T47D (cell line): ENCODE measurements at places on chromosomes 13 and 19.

DNA sequence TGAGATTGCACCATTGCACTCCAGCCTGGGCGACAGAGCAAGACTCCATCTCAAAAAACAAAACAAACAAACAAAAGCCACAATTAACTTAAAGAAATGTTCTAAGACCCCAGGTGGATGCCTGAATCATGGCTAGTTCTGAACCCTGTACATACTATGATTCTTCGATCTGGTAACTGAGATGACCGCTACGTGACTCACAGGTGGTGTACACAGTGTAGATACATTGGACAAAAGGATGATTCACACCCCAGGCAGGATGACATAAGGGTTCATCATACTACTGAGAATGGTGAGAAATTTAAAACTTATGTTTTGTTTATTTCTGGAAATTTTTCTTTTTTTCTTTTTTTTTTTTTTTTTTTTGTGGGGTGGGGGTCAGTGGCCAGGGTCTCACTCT, 6.5 kb downstream of the ZNF426 start:
- DNase-seq, result no peak

DNA sequence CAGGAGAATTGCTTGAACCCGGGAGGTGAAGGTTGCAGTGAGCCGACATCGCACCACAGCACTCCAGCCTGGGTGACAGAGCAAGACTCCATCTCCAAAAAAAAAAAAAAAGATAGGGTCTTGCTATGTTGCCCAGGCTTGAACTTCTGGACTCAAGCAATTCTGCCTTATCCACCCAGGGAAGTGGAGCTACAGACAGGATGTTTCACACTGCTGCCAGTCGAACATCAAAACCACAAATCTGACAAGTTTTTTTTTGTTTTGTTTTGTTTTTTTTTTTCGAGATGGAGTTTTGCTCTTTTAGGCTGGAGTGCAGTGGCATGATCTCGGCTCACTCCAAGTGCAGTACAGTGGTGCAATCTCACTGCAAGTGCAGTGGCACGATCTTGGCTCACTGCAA, 10.8 kb downstream of the XPO4 start:
- DNase-seq, result no peak

- DNase-seq, result no peak
Observed at GRCh38 chr13:85976242-85976641, 177.0 kb upstream of the SLITRK6 start.

- DNase-seq, result peak; percentile 36
Observed at GRCh38 chr19:51318687-51319648, 7.5 kb downstream of the IGLON5 start.

DNA sequence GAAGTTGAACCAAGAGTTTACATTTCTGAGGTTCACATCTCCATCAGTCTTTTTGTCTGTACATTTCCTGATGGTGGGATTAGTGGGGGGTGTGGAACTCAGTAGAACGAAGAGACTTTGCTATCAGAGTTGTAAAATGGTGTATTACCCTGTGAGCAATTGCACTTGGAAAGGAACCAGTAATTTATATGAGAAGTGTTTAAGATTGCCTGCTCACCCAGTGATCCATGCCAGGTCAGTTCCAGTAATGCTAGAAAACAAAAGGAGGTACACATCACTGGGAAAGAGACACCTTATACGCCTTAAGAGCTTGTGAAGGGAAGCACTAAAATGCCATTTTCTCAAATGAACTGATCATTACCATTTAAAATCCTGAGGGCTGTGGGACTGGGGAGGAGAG, 7.5 kb upstream of the DACH1 start:
- DNase-seq, result no peak

DNA sequence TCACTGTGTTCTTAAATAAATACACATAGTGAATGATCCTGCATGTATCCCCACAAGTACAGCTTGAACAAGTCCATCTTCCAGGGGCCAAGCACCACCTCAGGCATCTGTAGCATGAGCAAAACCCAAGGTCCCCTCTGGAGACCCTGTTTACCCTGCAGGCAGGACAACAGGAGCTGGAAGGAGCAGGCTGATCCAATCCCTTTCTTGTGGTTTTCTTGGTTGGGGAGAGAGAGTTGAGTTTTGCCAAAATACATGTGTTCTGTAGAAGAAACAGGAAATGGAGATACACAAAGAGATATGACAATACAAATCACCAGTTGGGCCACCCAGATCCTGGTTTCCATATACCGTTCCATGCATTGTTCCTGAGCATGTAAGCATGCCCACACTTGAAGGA, 92.8 kb downstream of the SHISA2 start:
- DNase-seq, result no peak

DNA sequence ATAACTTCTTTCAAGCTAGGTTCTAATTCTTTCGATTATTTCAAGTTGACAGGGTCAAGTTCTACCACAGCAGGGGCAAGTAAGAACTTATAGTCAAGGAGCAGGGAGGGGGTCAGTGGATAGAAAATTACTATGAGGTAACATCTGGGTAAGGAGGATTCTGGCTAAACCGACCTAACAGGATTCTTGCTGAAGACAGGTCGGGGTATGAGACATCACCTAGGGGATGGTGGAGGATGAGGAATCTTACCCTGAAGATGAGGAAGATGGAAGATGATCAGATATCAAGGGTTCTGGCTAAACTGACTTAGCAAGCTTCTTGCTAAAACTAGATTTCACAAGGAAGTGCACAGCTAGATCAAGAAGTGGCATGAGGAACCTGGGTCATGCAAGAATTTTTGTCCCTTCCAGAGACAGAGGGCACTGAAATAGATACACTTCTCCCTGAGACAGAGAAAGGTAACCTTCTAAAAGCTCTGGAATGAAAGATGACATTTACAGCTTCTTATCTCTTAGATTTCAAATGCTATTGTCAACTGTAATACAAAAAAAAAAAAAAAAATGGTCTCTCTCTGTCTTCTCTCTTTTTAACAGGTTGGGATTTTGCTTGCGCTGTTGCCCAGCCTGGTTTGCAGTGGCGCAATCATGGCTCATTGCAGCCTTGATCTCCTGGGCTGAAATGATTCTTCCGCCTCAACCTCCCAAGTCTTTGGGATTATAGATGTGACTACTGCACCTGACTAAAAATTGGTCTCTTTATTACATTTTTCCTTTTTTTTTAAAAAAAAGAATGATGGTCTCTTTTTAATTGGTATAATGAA, 9.6 kb upstream of the METTL21C start:
- DNase-seq, result no peak

DNA sequence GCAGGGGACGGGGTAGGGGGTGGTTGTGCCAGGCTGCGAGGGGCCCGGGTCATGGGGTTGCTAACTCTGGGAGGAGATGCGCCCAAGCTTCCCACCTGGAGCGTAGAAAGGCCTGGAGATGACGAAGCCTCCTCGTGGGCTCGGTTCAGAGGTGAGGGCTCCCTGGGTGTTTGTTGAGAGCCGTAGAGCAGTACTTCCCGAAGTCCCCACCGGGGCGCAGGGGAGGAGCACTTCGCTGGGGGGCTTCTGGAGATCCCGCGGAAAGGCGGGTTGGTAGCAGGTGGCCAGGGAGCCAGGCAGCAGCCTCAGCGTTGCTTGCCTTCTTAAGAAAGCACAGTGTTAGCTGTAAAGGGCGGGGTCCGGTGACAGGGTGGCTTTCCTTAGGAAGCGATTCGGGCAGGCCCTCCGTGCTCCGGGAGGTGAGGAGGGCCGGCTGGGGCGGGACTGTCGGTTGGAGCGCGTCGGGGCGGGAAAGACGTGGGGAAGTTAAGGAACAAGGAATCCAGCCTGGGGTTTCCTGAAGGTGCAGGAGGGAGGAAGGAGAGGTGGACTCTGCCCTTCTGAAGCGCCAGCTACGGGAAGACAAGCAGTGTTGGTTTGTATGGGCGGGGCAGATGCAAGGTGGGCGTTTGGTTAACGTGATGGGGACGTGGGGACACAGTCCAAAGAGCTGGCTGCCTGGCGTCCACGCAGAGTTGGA, 3.3 kb downstream of the VSTM2B start:
- no peak for DNase-seq

GRCh38 chr13:85512421-85512820, 286.8 kb downstream of the SLITRK6 start:
- DNase-seq, result no peak

DNA sequence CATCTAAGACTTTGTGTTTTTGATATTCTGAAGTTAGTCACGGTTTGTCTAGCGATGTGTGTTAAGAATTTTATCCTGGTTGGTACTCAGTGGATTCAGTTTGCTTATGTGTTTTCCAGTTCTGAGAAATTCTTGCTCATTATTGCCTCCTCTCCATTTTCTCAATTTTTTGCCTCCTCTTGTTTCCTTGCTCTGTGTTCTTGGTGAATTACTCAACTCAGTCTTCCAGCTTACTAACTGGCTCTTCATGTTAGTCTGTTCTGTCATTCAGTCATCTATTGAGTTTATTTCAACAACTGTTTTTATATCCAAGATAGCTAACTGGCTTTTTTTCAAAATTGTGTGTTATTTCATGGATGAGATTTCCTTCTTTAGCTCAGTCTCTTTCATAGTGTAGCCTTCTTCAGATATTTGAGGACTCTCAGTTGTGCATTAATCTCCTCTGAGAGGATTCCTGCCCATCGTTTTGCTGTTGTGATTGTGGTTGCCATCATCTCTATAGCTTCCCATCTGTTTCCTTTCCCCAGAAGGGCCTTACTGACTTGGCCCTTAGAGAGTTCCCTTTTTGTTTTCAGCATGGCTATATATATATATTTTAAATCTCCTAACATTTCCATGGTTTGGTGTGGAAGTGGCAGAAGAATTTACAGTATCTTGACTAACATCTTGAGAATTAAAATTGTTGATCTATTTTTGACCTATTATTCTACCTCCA, 6.2 kb downstream of the SETDB2 start:
- no peak for DNase-seq
